ENCODE measurements at places on chromosomes 1 and 21.
A peak's percentile ranks its signal among the peaks of the same experiment; 100 is the strongest.

GRCh38 chr1:77652268-77652667 is 30.2 kb downstream of the ZZZ3 start:
- DNase-seq, result no peak

- no peak for DNase-seq
These were observed 29.3 kb downstream of the RAB4A start for GRCh38 chr1:229300099-229300757.

DNA sequence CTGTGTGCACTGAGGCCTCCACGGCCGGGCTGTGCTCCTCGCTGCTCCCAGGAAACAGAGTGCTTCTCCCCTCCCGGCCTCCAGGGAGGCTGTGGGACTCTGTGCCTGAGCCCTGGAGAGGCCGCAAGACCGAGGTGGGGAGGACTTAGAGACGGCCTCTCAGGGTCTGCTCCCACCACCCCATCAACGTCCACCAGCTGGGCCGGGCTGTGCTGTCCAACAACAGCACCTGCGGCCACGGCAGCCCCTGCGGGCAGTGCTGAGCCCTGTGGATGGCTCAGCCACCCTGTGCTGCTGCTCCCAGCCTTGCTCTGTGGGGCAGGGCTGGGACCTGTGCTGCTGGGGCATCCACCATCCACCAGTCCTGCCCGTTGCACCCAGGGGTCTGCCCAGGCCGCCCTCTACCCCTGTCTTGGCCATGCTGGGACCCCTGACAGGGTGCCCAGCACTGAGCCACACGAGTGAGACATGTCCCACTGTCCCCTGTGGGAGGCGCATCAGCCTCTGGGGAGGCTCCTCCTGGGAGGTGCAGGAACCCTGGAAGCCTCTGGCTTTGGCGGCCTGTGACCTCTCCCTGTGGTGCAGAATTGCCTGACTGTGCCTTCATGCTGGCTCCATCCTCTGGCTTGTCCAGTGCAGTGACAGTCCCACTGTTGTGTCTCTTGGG is 31.2 kb upstream of the LRRC3 start:
- DNase-seq, result no peak

GRCh38 chr1:232384171-232384883 is 245.6 kb downstream of the SIPA1L2 start:
- DNase-seq, result no peak

GRCh38 chr1:96698342-96698983 is 23.1 kb upstream of the PTBP2 start:
- DNase-seq, result no peak

DNA sequence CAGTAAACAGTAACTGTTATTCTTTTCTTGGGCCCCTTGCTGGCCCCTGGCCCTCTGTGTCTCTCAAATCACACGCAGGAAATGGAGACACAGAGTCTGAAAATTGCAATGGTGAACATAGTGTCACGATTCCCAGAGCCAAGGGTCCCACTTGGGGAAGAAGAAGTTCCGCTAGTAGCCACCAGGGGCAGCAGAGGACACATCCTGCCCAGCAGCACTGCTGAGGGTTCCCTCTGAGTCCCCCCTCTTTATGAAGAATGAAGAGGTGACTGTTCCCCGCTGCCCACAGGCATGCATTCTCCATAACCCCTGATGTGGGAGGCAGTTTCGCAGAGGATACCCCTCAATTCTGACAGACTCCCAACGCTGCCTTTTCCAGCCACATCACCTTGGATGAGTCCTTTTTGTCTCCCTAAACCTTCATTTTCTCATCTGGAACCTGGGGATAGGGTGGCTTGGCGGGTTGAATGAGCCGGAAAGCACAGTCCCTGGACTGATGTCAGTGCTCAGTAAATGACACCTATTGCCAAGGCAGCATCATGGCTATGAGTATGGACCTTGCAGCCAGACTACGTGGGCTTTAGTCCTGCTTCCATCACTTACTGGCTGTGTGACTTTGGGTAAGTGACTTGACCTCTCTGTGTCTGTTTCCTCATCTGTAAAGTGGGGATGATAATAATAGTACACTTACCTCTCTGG is 238.0 kb upstream of the TMEM51 start:
- peak; percentile 50 for DNase-seq

DNA sequence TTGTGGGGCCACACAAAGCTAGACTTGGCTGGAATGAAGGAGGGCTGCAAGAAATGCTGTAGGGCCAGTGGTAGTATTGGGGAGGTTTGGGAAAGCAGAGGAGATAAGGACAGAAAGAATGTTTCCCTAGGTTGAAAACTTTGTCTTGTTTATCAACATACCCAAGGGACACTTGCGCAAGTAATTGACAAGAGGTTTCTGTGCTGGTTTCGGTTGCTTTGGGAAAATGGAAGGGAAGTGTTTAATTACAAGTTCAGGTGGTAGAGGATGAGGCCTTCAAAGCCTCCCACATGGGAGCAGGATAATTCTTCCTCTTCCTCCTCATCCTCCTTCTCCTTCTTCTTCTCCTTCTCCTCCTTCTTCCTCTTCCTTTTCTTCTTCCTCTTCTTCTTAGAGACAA is 182.1 kb upstream of the LMO4 start:
- no peak for DNase-seq

DNA sequence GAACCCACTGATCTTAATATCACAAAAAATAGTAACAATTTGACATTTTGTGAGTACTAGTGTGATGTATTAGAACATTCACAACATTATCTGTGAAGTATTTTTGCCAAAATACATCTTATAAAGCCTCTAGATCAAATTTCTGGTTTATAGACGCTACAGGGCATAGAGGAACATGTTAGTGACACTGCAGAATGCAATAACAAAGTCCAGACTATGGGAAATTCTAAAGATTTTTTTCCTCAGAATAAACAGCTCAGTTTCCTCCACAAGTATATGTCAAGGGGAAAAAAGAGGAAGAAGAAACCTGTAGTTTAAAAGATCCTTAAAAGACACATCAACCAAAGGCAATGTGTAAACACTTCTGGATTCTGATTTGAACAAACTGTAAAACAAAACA is 26.4 kb upstream of the MROH9 start:
- no peak for DNase-seq

DNA sequence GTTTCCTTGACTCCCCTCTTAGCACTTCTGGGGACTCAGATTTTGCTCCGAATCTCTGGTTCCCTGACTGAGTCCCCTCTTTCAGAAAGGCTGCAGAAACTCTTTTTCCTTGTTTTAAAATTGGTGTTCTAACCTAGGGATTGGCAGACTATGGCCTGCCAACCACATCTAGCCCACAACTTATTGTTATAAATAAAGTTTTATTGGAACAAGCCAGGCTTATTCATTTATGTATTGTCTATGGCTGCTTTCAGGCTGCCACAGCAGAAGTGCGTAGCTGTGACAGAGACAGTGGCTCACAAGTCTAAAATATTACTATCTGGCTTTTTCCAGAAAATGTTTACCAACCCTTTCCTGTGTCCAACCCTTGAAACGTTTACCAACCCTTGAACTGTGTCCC is 81.7 kb downstream of the IER5 start:
- DNase-seq, result no peak

GRCh38 chr21:32340863-32341848 is 42.5 kb downstream of the MRAP start:
- no peak for DNase-seq

DNA sequence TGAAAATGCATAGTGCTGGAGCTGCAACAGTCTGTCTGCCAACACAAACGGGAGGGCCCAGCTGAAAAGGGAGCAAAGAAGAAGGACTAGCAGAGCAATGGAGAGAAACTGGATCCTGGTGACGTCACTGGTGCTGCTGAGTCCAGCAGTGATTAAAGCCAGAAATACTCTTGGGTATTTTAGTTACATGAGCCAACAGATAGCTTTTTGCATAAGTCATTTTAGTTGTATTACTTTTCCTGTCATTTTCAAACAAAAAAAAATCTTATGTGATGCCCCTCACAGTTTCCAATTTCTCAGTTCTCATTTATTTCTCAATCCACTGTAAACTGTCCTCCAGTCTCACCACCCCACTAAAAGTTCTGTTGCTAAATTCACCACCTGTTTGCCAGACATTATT is 38.7 kb upstream of the NEK7 start:
- DNase-seq, result no peak

GRCh38 chr1:209405183-209405814 is 178.2 kb upstream of the CAMK1G start:
- DNase-seq, result no peak

GRCh38 chr1:21175324-21175669 is 1.4 kb downstream of the EIF4G3 start:
- DNase-seq, result no peak

- DNase-seq, result no peak
These were observed 20.1 kb downstream of the OR2B11 start for GRCh38 chr1:247437551-247438505.

DNA sequence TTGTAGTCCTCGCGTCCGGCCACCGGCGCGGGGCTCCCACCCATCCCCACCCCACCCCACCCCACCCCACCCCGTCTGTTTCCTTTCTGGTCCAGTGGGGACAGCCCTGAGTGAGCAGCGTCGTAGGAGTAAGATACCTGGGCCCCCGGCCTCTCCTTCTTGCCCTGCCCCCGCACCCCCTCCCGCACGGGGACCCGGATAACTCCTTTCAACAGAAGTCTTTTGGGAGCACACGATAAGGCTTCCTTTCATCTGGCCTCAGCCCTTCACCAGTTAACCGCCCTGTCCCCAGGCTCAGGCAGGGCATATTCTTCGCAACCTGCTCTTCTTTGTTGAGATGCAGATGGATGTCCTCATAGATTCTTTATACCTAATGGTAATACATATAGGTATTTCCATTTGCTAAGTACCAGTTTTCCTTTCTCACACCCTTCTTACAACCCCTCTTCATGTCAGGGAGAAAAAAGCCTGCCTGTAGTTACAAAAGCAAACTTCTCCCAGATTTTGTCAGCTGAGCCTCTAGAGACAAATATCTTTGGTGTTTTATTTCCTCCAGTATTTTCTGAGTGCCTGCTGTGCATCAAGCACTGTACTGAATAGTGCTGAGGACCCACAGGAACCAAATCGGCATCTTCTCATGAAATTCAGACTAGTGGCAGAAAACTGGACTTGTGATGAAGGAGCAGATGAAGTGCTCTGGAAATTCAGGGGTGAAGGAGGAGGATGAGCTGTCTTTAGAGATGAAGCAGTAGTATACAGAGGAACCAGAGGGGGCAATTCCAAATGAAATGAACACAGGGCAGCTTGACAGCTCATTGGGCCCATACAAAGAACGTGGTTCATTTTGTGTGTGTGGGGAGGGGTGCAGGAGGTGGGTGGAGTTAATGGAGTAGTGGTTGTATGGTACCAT is 33.6 kb downstream of the SLC2A1 start:
- DNase-seq, result no peak

GRCh38 chr1:167488786-167489185 is 29.5 kb downstream of the CD247 start:
- DNase-seq, result no peak

DNA sequence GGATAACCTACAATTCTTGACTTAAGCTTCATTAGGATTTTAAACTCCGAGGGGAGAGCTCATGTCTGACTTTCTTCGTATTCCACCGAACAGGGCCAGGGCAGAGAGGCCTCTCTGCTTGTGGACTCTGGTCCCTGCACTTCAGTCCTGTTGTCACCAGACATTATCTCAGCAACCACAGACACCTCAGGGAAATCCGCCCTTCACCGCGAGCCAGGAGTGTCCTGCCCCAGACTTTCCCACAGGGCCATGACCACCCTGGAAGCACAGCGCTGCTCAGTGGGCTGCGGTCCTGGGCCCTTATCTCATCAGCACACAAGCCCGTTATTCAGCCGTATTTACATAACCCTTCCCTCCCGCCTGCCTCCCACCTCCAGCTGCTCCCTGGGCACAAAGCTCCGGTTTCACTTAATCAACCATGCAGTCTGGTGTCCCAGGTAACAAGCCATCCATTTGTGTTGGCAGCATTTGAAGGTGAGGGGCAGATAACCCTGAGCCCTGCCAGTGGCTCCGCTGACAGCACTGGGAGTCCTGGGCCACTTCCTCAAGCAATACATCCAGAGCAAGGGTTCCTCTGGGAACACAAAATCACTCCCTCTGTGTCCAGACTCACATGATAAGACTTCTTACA is 122.8 kb upstream of the RAB4A start:
- no peak for DNase-seq

- DNase-seq, result peak; percentile 44
These were observed 4.9 kb upstream of the ALDH4A1 start for GRCh38 chr1:18907021-18907916.

DNA sequence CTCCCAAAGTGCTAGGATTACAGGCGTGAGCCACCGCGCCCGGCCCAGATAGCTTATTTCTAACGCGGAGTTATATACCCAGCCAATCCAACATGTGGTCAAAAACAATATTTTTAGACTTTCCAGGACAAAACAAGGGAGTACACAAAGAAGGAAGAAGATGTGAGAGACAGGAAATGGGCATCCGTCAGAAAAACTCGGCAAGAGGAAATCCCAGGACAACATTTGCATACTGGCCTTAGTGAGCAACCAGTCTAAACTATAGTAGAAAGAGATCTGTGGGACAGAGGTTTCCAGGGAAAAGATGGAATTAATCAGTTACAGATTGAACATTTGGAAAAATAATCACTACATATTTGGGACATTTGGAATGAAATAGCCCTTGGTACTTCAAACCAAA is 11.4 kb downstream of the ARMH1 start:
- DNase-seq, result no peak

DNA sequence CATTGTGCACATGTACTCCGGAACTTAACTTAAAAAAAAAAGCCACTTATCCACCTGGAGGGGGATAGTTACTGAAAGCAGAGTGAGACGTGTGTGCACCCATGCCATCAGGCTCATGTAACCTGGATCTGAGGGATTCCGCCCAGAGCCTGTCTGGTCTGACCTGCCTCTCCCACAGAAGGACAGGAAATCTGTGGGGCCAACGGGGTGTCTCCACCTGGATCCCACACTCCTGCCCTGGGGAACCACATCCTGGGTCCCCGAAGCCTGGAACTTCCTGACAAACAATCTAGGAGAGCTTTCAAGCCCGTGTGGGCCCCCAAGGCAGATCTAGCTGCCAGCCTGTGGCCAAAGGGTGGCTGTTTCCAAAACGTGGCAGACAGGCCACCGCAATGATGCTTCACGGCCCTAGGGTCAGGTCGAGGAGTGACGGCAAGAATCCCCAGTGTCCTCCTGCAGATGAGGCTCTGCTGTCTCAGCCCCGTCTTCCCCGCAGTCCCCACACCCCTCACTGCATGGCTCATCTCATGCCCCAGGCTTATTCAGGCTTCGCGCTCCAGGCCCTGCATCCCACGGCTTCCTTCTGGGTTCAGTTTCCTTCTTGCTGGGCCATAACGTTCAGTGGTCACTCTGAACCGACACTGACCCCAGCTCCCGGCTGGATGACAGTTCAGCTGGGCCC is 21.0 kb upstream of the PCBP3 start:
- no peak for DNase-seq

DNA sequence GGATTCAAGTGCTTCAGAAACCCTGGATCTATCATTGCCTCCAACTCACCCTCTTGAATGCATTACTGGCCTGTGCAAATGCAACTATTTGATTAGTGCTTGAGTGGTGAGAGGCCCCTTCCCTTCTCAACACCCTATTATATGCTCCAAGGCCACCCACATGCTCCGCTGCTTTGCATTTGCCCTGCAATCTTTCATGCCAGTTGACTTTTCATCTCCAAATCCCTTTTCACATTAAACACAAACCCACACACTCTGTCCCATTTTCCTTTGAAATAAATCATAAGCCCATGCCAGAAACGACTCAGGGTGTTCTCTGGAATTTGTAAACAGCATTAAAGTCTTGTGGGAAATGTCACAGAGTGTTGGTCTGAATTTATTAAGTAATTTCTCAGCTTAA is 78.9 kb upstream of the CTTNBP2NL start:
- DNase-seq, result no peak

Measured in ACHN (cell line).